ENCODE measurements at places on chromosomes 5 and 9.
A peak's percentile ranks its signal among the peaks of the same experiment; 100 is the strongest.

DNA sequence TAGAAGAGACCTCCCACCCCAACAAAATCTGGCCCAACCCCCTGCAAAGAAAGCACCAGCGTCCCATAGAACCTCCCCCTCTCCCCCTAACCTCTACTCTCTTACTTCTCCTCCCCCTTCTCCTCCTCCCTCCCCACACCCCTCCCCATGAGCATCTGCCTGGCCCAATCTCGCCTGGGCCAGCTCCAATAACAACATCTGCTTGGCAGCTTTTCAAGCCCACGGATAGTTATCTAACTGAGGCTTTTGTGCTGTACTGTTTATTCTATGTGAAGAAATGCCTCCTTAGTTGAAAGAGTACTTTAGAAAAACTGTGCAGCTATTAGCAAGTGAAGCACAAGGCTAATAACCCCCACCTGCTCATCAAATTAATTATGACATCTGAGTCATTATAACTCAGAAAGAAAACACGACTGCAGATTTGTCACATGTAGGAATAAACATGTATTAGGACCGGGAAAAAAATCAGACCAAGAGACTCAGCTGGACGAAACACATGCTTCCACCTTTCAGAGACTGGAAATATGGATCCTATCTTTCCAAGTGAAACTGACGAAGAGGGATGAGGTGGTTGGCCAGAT, 42.8 kb downstream of the NFIB start:
- no peak for DNase-seq

GRCh38 chr5:94682814-94683520, 64.5 kb downstream of the SLF1 start:
- DNase-seq, result no peak

GRCh38 chr5:89546657-89547056, 663.7 kb upstream of the MEF2C start:
- no peak for DNase-seq

GRCh38 chr5:105840800-105841199, 1829.9 kb downstream of the EFNA5 start:
- DNase-seq, result no peak

DNA sequence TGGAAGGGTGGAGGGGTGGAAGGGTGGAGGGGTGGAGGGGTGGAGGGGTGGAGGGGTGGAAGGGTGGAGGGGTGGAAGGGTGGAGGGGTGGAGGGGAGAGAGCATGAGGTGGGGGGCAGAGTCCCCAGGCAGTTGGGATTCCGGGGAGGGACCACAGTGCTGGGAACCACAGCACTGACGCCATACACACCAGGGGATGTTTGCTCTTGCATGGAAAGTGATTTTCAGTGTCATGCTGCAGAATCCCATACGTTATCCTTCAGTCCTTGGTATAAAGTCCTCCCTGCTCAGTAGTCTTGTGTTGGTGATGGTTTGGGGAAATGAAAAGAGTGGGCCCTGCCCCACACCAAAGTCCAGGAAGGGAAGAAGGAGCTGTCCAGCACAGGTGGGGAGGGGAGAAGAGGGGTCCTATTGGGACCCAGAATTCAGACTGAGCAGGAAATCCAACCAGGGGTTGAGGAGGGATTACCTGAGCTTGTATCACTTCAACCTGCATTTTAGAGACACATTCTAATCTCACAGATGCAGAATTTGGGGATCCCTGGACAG, 5.5 kb upstream of the FIBCD1 start:
- no peak for DNase-seq

DNA sequence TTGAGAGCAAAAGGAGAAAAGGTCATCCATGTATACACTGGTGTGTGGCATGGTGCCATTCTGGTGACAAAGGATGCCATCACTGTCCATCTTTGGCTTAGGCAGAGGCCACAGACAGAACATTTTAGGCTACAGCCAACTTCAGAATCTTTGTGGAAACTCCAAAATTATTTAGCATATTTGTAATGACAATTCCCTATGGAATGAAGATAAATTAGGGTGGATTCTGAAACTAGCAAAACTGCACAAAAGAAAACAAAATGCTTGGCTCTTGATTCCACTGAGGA, 92.5 kb downstream of the FBXW11 start:
- no peak for DNase-seq

- peak; percentile 46 for DNase-seq
Measured at GRCh38 chr5:38598994-38599617, 42.7 kb upstream of the LIFR start.

DNA sequence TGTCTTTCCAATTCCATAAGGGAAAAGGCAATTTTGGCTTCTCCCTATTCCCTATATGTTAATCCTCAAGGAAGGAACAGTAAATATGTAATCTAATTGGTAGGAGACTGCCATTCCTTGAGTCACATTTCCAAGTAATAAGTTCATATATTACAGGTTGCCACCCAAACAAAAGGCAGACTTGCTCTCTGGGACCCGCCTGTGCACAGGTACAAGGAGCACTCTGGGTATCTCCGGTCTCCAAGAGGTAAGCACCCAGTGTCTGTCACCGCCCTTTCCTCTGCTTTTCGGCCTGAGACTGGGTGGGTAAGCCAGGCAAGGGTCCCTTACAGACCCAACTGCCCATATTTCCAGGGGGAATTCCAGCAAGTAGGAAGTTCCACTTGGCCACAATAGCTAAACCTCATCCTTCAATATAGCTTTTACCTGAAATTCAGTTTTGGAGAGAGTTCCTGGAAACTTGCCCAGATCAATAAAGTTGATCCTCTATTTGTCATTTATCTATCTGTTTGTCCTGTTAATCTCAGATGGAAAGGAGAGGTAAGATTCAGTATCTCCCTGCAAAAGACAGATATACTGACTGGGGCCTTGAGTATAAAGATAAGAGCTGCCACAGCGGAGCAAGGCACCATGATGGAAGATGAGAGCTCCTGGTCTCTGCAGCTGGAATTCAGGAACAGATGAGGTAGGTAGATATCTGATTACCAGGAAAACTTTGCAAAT, 81.8 kb downstream of the SUSD1 start:
- DNase-seq, result no peak

DNA sequence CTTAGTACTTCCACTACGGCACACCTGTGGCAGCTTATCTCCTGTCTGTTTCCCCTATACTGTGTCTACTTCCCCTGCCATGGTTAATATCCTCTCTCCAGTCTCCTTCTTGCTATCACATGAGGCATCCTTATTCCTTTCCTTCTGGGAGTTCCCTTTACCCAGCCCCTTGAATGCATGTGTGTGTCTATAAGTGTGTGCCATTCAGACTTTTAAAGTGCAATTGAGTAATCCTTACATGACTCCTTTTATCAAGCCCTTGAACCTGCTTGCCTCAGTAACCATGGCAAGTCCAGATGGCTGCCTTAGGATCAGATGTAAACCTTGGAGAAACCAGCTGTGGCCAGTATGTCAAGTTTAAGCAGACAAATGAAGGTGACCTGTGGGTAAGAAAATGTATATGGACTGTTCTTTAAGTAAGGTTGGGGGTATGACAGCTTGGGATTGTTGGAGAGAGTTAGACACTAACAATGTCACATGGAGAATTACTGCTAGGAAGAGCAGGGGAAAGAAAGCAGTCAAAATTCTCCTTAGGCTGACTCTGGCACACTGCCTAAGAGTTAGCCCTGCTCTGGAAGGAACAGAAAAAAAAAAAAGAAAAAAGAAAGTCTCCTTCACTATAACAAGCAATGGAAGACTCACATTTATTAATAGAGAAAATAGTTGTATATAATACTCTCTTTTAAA, 142.1 kb downstream of the HINT1 start:
- DNase-seq, result no peak

DNA sequence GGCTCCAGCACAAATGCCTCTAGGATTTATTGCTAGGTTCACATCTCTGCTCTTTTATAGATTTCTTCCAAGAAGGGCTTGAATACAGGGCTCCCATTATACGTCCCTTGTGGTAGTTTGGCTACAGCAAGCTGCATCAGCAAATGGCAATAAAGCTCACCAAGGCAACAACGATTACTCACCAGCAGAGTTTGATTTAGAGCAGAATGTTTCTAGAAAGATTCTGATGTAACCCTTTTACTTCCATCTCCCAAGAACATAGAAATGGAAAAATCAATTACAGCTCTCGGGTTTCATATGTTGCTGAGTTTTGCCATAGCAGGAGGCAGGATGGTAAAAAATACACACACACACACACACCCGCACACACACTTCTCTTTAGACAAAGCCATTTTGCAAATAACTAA, 124.2 kb upstream of the TNPO1 start:
- DNase-seq, result no peak

DNA sequence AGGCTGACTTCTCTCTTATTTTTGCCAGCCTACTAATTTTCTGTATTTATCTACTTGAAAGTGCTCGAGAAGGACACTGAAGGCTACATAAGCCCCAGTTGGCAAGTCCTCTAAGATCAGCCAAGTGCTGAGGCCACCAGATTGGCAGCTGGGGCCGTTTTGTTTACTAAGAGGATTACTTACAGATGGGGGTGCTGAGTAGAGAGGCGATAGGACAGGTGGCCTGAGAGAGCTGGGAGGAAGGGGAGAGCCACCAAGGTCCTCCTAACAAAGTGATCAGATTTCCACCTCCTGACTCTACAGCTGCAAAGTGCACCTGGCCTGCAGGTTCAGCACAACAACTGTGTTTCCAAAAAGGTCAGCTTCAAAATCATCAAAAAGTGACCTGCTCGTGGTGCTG, 32.9 kb downstream of the FRMD3 start:
- no peak for DNase-seq

DNA sequence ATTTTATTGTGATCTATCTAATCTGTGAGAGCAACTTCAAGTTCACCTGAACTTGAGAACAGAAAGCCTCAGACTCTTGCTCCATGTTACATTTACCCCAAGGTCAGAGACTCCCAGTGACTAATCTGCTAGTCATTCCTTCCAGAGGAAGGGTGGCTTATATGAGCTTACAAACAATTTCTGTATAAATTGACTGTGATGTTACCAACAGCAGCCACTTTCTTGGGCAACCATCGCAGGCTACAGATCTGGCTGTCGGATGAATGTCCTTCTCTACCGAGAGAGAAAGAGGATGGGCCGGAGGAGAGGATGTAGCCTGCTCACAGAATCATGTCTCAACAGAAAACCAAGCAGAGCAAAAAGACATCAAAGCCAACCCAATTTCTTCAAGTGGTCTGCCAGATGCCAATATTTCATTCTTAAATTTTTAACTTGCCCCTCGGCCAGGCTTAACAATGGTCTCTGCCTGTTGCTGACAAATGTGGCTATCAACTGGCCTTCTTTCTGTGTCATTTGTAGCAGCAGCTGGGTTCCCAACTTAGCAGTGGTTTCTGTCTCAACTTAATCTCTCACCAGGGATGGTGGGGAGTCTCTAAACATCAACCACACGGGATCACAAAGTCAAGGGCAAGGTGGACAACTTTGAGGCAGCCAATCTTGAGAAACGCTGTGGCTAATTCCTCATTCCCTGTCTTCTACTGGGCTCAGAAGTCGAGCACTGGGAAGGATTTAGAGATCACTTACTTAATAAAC, 81.3 kb downstream of the RAPGEF1 start:
- DNase-seq, result peak; percentile 87

- no peak for DNase-seq
Measured at GRCh38 chr5:142011572-142012185, 1.1 kb downstream of the GNPDA1 start.

- no peak for DNase-seq
Measured at GRCh38 chr5:119363936-119364335, 8.1 kb downstream of the TNFAIP8 start.

- DNase-seq, result no peak
Measured at GRCh38 chr5:73624888-73625287, 1.1 kb upstream of the ARHGEF28 start.

DNA sequence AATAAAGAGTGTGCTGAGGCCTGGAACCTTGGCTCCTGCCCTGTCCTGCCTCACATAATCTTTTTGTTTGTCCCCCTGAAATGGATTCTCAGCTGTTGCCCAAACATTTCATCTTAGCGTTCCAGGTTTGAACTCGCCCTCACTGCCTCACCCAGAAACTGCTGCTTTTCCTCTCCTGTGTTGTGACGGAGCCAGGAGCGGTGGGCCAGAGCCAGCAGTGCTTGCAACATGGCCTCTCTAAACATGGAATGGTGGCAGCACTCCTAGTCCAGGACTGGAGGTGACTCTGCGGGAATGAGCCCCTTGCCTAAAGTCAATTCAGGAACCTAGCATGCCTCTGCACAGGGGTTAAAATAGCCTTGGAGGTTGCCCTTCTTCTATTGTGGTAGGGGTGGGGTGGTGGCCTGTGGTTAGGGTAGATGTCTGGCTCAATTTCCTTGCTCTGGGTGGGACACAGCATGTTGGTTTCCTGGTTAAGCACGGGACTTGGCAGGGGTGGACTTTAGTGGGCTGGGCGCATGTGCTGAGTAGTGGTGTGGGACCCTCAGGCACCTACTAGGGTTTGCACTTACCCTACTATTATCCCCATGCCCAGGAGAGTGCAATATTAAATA, 101.6 kb downstream of the SLC25A46 start:
- no peak for DNase-seq

DNA sequence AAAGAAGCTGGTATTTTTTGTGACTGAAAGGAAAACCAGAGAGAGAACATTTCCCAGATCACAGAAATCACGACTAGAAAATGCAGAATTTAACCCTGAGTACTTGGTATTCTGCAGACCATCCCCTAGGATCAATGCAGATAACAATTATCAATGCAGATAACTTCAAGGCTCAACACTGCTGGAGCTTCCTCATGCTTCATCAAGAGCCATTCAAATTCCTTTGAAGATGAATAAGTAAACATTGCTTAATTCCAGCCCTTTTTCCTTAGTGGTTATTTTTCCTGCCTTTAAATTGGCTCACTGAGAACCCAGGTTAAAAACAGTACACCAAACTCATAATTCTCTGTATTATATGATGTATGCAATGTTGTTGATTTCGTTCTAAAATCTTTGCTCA, 370.1 kb upstream of the TLE4 start:
- no peak for DNase-seq

DNA sequence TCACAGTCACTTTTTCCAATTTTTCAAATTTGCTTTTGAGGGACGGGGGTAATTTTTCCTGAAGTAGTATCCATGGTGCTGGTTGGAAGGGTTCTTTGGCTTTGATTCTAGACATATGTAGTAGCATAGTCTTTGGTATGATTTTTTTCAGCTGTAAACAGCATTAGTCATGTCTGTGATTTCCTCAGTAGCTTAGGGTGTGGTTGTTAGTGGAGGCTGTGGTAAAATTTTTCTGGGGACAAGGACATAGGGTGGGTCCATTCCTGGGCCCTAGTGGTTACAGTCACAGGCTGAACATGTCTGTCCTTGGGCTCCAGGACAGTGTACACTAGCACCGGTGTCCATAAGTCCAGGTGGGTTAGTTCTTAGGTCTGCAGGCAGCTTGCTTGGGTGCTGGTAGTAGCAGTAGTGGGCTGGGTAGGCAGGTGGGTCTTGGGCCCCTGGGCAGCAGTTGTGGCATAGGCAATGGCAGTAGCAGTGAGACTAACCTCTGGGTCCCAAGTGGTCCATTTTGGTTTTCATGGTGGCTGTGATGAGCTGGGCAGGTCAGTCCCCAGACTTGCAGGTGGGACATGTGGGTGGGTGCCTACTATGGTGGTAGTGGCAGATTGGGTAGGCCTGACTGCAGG, 100.0 kb upstream of the CXCL14 start:
- DNase-seq, result no peak
